ENCODE measurements at places on chromosomes 4 and X.
A peak's percentile ranks its signal among the peaks of the same experiment; 100 is the strongest.

- no peak for DNase-seq
These were observed 26.0 kb upstream of the IQCM start for GRCh38 chr4:149841686-149842085.

GRCh38 chr4:184587221-184587620 lies 62.0 kb downstream of the CASP3 start:
- DNase-seq: no peak

DNA sequence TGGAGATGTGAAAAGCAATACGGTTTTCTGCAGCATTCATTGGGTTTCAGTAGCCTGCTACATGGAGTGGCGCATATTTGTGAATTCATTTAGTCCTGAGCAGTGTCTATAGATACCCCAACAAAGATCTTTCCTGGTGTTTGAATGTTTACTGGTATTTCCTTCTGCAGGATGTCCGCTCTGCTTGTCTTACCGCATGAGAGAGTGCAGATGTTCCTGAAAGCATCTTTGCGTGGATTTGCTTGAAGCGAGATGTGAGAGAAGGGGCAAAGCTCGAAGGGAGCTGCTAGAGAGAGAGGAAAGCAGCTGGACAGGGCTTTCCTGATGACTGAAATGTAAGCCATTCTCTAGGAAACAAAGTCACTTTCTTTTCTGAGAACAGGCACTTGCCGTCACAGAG lies 40.9 kb upstream of the GYPA start:
- no peak for DNase-seq

DNA sequence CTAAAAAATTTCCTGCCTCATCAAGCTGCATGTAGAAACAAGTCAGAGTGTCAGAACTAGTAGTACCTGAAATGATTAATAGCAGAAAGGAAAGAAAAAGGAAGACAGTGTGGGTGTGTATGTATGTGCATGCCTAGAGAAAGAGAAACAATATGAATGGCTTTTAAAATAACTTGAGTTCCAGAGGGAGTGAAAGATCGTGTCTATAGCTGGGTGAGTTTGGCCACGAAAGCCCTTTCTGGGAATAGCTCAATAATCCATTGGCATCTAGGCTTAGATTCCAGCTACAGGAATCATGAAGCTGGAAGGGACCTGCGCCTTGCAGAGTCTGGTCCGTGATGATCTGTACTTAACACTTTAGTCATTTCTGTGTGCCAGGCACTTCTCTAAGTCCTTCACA lies 195.6 kb downstream of the RAPGEF2 start:
- DNase-seq: no peak

GRCh38 chr4:77002321-77003107 lies 53.0 kb downstream of the SEPTIN11 start:
- no peak for DNase-seq

DNA sequence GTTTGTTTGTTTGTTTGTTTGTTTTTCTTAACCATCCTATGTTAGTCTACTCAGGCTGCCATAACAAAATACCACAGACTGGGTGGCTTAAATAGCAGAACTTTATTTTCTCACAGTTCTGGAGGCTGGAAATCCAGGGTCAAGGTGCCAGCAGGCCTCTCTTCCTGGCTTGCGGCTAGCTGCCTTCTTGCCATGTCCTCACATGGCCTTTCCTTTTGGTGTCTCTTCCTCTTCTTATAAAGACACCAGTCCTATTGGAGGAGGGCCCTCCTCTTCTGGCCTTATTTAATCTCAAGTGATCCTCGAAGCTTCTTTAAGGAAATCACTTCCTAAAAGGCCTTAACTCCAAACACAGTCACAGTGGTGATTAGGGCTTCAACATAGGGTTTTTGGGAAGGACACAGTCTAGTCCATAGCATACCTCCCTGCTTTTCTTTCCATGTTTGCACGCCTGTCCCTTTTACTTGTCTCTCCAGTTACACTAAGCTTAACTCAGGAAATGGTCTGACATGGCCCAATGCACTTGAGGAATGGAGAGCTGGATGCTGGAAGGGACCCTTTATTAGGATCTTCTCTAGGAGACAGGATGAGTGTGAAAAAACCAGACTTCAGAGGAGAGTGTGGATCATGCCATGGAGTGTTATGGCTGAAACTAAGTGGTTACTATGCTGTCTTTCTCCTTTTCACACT lies 36.0 kb upstream of the MGST2 start:
- DNase-seq: no peak

DNA sequence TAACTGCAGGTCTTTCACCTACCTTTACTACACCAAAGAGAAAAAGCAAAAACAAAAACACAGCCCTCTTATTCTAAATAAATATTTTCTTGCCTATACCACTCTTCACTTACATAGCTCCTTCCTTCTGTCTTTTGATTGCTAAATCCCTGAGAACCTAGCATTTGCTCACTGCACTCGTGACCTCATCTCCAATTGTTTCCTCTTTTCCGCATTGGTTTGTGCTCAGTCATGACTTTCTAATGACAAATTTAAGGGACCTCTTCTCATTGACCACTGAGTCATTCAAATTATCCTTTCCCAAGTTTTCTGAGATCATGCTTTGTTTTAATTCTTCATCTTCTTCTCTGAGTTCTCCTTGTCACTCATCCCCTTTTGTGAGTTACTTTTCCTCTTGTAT lies 1697.1 kb downstream of the STIM2 start:
- no peak for DNase-seq

- DNase-seq: no peak
These were observed 139.2 kb upstream of the AGTR2 start for GRCh38 chrX:116031331-116031730.

GRCh38 chrX:135543924-135544323 lies 23.5 kb downstream of the INTS6L start:
- no peak for DNase-seq

GRCh38 chrX:98480606-98481005 lies 1596.9 kb downstream of the RPA4 start:
- DNase-seq: no peak

DNA sequence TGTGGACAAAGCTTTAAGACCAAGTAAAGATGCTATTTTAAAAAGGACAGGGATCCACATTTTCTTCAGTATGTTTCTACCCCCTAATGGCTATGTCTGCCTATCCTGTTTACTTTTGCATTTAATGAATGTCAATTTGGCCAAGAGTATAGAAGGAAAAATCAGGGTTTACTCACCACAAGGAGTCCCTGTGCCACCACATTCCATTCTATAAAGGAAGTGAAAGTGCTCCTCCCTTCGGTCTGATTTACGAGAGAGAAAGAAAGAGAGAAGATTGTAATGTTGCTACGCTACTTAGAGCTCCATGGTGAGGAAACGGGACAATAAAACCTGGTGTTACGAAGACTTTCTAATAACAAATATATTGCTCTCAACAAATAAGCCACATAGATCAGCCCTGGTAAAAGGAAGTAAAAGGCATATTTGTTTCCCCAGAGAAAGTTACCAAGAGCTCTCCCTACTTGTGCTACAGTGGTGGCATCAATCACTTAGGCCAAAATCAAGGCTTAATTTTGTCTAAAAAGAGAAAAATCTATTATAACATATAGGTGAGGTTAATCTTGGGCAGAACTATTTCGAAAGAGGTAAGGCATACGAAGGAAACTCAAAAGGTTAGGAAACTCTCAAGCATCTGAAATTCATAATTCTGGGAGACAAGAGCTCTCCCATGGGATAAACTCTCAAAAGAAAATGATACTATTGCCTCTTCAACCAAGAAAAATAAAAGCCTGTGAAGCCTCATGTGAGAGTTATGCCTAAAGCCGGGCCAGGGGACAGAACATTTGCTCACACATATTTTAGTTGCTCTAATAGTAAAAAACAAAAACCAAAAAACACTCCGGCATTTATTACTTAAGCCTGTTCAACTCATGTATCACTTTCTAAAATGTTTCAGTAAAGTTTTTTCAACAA lies 29.5 kb downstream of the TAPT1 start:
- DNase-seq: no peak

DNA sequence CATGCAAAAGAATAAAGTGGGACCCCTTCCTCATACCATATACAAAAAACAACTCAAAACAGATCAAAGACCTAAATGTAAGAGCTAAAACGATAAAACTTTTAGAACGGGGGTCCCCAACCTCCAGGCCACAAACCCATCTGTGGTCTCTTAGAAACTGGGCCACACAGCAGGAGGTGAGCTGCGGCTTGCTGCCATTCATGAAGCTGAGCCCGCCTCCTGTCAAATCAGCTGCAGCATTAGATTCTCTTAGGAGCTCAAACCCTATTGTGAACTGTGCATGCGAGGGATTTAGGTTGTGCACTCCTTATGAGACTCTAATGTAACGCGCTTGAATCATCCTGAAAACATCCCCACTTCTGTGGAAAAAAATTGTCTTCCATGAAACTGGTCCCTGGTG lies 7.0 kb upstream of the GATA1 start:
- DNase-seq: no peak

GRCh38 chr4:119690871-119691270 lies 62.3 kb upstream of the PDE5A start:
- no peak for DNase-seq

GRCh38 chr4:157012296-157012695 lies 40.7 kb upstream of the PDGFC start:
- DNase-seq: no peak

DNA sequence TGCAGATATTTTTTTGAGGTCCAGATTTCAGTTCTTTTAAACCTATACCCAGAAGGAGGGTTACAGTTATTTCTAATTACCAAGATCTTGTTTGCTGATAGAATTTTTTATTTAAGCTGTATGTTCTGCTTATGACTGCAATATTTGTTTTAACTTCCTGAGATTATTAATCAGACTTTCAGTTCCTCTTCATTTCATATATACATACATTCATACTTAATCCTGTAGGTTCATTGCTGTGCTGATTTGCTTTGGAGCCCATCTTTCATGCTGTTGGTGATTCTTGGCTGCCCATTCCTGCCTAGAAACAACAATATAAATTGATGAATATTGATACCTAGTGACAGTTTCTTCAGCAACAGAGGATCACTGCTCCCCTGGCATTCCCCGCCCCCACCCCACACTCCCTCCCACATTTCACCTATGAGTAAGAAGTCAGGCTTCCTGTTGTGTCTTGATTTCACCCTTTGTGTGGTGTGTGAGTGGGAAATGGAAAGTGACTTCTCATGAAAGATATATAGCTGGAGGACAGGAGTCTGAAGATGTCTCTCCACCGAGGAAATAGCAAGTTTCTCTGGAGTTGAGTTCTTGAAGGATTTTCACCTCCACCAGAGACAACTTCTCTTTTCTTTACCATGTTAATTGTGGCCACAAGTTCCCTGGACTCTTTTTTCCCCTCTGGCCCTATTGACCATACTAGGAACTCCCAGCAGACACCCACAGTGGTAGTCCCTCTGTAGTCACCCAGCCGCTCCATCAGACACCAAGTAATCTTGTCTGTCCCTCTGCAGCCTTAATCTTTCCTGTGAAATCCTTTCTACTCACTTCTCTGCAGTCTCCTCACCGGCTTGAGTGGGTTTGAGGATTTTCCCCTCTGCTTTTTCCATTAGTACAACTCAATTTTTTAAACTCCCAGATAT lies 118.4 kb downstream of the ASB9 start:
- no peak for DNase-seq

DNA sequence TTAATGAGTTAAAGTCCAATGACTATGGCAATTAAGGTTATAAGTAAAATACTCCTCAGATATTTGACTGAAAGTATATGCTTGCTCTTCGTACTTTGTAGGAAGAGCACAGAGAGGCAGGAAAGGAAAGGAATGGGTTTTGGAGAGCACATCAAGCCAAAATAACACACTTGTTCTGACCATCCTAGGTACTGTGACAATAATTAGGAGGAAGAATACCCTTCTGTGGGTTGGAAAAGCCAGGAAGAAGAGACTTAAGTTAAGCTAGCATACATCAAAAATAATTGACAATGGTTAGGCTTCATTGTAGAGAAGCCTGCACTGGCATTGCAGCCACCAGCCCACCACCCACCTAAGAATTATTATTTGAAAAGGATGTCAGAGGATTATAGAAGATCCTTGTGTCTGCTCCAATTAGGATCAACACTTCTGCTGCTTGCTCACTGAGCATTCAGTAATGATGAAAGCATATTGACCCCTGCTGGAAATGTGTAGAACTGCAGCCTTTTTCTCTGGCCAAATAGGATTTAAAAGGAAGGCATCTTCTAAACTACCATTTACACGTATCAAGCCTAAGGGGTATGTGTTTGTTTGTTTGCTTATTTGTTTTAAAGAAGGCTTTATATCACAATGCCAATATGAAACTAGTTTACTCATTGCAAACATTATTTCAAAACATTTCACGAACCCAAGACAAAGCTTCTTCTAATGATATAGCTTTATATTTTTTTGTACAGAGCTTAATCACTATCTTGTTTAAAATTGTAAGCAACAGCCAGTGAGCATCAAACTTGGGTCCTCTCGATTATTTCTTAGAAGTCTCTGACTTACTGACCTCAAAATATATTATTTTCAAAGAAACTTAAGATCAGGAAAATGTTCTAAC lies 286.2 kb upstream of the TET2 start:
- DNase-seq: peak; percentile 29

DNA sequence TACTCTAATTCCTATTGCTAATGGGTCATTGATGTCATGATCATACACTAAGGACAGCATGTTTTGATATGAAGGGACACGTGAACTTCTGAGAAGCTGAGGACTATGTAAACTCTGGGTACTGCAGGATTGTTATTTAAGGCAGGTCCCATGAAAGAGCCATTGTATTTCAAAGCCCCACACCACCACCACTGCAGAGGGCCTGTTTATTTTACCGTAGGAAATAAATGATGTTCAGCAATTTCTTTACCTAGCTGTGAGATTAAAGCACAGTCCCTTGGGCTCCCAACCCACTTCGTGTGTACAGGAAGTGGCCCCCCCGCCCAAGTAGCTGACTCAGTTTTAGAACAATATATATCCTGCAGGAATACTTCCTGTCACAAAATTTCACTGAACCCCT lies 89.8 kb upstream of the ACSL4 start:
- DNase-seq: no peak

GRCh38 chr4:69563424-69563823 lies 67.7 kb upstream of the UGT2B4 start:
- no peak for DNase-seq

DNA sequence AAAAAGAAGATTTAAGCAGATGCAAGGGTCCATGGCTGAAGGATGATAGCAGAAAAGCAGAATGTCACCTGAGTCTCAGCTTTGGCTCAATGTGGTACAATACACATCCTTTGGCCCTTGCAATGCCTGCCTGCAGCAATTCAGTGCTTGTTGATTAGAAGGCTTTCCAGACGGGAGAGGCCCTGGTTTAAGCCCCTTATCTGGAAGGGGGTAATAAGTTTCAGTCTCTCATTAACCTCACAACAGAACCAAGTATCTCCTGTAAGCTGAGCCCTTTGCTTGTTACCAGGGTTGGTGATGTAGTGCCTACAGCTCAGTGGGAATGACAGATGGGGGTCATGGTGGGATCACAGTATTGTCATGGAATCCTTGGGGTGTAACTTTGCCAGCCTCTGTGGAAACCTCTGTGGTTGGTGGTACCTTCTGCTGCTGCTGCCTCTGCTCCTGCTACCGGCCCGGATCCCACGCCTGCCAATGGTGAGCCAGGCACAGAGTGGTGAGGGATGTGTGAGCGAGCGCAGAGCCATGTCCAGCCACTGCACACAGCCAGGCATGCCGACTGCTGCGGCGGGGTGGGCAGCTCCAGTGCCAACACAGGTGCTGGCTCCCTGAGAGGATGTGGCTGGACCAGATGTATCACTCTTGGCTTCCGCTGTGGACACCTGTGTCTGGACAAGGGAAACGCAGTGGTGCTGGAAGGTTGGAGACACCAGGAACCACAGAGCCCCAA lies 81.2 kb downstream of the ADRA2C start:
- DNase-seq: no peak
